Stimulated activated CD8-positive, alpha-beta memory T cell treated with anti-CD3 and anti-CD28 coated beads, Interleukin-7, amount 100 ng/mL, for 1 hour (primary cell): ENCODE measurements at places on chromosomes 11 and 22.

- DNase-seq: no peak
Measured at GRCh38 chr11:64102005-64102738, 63.7 kb downstream of the MACROD1 start.

DNA sequence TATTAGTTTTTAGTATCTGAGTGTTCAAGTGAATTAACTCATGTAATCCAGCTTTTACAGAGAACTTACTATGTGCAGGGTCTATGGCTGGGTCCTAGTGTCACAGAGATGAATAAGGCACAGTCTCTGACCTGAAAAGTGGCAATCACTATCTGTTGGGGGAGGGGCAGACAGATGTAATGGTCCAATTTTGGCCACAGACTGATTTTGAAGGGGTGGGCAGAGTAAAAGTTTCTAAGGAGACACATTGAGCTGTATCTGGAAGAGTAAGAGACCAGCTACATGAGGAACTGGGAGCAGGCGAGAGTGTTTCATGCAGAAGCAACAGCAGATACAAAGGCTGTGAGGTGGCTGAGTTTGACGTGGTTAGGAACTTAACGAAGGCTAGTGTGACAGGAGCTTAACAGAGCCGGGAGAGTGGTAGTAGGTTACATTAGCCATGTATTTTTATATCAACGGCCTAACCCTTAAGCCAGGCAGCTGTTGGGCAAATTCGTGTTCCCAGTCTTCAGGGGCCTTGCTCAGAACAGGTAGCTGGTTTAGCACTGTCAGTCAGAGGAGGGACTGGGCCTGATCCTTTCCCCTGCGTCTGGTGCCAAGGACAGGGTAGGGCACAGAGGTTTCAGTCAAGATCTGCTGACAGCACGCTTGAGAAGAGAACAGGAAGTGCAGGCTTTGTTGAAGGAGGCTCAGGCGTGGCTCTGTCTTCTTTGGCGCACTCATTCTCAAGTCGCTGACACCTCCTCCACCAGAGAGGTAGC is 1.4 kb upstream of the STIM1 start:
- DNase-seq: no peak

GRCh38 chr22:37752189-37753087 is 55.3 kb upstream of the GCAT start:
- DNase-seq: no peak

DNA sequence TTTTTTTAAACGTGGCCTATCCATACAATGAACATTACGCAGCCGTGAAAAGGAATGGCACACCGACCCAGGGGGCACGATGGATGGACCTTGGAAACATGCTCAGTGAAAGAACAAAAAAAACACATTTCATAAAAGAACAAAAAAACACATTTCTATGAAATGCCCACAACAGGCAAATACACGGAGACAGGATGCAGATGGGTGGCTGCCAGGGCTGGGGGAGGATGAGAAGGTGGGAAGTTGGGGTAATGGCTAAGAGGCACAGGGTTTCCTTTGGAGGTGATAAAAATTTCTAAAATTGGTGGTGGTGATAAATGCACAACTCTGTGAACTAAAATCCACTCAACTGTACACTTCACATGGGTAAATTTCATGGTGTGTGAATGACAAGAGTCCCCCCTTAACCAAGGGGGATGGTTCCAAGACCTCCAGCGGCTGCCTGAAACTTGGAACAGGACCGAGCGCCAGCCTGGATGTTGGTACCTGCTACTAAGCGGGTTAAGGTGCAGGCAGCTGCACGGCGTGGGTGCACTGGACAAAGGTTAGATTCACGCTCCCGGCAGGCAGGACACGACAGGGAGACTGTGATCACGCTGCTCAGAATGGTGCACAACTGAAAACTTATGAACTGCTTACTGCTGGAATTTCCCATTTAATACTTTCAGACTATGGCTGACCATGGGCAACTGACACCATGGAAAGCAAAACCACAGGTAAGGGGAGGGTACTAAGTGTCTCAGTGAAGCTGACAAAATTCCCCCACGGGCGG is 16.5 kb downstream of the BRD1 start:
- DNase-seq: no peak

DNA sequence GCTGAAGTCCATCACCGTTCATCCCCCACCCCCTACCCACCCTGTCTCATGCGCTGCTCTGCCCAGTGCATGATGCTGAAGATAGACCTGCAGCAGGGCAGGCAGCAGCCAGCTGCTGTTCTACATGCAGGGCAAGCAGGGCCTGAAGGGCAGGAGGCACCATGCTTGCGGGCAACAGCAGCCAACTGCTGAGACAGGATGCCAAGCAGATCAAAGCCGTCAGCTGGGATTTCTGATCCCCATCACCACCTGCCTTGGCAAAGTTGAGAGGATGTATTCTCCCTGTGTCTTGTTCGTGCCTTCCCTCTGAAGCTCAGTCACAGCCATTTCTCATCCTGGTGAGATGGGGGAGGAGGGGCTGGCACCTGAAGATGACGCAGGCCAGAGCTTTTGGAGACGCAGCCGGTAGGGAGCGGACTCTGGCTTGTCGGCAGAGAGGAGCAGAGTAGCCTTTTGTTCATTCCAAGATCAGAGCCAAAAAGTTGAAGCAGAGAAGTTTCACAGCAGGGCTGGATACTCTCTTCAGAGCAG is 227.0 kb downstream of the GRIK4 start:
- DNase-seq: no peak

GRCh38 chr11:102476812-102477211 is 24.2 kb upstream of the TMEM123 start:
- DNase-seq: no peak

DNA sequence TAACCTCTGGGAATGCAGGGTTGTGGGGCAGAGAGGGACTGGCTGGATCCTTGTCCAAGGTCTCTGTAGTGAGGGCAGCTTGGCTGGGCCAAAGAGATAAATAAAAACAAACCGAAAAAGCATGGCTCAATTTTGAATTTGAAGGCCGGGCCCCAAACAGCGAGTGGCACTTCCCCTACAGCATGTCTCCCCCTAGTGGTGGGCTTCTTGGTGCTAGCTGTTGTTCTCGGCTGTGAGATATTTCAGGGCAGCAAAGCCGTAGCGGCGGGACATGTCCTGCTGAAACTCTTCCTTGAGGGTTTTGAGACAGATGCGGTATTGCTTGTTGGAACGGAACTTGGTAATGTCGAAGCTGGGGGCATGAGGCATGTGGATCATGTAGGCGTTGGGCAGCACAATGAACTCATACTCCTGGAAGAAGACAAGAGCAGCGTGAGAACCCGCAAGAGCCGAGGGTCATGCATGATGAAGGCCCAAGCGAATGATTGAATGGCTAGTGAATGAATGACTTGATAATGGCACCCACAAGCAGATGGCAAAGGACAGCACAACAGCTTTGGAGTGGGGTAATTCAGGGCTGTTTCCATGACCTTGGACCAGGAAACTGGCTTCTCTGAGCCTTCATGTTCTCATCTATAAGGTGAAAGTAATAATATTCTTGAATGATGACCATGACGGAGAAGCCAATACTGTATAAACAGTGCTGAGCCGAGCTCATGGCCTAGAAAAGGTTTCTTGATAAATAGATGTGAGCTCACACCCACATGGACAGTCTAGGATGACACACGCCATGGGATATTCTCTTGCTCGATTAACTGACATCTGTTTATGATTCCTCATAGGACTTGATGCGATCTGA is 216.3 kb upstream of the SYN3 start:
- no peak for DNase-seq

DNA sequence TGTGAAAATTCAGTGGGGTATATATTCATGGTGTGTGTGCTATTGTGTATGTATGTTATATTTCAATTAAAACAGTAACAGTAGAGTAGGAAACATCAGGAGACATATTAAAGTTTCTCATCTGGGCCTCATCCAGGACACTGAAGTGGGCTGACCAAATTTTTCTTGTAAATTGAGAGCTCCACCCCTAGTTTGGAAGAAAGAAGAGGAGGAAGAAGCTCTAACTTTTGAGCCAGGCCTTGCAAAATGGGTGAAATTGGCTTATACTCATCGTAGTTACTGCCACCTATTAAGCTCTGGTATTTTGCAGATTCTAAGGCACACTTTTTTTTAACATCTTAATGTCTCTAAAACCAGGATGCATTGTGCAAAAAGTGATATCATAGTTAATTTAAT is 33.7 kb downstream of the TSPAN18 start:
- DNase-seq: no peak

GRCh38 chr22:23565305-23565914 is 14.7 kb downstream of the IGLL1 start:
- no peak for DNase-seq

- no peak for DNase-seq
Measured at GRCh38 chr11:69040581-69041260, 8.0 kb upstream of the TPCN2 start.

- DNase-seq: no peak
Measured at GRCh38 chr11:19499026-19499669, 213.5 kb upstream of the NAV2 start.

GRCh38 chr22:43238526-43239006 is 51.6 kb upstream of the TTLL12 start:
- DNase-seq: no peak

DNA sequence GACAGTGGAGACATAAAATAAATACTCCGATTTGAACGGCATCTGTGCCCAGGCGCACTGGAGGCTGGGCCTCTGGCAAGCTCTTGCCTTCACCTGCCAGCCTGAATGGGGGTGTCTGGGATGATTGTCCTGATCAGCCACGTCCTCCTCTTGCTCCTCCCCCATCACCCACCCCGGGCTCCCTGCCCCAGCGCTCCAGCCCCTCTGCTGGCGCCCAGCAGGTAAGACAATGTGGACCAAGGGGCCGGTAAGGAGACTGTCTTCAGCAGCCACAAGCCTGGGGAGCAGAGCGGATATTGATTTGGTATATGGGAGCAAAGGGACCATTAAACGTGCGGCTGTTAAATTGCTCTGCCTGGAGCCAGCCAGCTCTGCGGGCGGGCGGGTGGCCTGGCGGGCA is 24.9 kb downstream of the WNT11 start:
- DNase-seq: no peak

- DNase-seq: no peak
Measured at GRCh38 chr11:67286621-67287333, 2.3 kb upstream of the ANKRD13D start.

DNA sequence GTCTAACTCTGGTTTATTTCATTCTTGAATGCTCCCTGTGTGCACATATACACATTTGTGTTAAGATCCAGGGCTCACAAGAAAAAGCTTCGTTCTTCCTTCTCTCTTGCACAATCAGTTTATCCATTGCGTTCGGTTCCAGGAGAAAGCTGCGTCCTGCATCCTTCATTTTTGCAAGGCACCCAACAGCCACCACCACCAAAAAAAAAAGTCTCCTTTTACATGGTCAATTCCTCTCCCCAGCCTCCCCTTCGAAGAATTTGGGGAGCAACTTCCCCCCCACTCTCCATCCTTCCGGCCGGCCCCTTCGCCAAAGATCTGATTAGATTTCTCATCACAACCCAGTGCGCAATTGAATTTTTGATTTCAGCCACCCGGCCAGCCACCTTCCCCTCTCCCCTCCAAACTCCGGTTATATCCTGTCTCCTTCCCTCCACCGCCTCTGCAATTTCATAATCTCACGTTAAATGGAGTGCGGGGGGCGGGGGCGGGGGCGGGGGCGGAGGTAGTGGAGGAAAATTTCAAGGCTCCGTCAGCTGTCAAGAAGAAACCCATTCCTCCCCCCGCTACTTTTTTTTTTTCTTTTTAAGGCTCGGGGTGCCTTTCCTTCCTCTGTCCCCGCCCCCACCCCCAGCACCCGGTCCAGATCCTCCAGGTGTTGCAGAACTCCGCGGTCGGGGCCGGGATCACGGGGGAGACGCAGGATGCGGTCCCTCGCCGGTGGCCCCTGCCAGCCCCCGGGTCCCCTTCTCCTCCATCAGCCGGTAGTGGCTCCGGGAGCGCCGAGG is 1166.5 kb downstream of the LRRC4C start:
- no peak for DNase-seq

GRCh38 chr11:57306161-57306876 is 18.4 kb downstream of the TNKS1BP1 start:
- no peak for DNase-seq

DNA sequence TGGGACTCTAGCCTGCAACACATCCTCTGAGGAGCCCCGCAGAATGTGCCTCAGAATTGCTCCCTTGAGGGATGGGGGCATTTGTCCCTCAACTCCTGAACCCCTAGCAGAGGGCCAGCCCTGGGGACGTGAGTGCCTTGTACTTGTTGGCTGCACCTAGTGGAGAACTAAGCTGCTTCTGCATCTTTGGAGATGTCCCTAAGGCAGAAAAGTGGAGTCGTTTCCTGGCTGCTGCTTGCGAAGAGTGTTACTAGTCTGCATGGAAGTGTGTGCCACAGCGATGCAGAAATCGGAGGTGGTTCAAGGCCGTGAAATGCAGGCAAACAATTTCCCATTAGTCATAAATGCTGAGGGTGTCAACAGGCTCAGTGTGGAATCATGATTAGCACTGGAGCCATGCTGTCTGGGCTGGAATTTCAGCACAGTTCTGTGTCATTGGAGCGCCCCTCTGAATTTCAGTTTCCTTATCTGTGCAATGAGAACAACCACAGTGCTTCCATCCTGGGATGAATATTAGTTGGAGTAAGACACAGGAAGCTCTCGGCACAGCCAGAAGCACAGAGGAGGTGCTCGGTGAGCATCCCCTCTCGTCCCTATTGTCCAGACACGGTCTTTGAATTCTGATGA is 56.5 kb downstream of the MIAT start:
- DNase-seq: no peak

DNA sequence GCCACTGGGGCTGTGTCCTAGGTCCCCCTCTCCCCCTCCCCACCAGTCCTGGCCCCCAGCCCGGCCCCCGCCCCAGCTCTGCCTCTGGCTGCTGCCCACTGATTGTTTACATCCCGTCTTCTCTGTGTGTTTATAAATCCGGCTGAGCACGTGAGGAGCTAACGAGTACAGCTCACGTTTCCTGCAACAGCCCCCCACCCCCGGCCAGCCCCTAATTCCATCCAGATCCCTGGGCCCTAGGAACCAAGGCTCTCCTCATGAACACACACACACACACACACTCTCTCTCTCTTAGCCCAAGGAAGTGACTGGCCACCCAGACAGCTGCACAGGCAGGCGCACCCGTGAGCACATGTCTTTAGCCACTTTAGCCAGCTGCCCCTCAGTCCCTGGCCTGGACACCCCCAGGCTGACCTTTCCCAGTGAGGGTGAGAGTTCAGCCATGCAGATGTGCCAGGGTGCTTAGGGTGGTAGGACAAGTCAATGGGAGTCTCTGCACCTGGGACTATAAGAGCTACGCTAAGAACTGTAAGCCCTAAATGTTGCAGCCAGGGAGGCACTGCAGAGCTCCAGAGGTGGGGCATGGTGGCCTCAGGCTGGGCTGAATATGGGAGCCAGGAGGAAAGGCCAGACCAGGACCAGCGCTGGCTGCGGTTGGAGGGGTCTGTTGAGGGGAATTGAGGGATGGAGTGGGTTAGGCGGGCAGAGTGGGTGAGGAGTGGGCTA is 2.9 kb downstream of the CLCF1 start:
- no peak for DNase-seq

DNA sequence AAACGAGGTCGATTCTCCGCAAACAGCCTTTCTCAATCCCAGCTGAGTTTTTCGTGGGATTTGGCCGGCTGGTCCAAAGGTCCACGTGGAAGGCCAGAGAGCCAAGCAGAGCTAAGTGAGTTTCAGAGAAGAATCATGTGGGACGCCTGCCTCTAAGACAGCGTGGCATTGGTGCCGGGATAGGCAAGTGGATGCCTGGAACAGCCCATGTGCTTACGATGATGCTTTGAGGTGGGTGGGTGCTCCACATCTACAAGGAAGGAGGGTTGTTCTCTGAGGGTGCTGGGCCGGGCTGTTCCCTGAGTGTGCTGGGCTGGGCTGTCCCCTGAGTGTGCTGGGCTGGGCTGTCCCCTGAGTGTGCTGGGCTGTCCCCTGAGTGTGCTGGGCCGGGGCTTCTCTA is 41.4 kb downstream of the MUC2 start:
- DNase-seq: no peak

GRCh38 chr11:66048547-66049323 is at the start of gene GAL3ST3:
GAL3ST3 (minus strand) TSS chr11:66049161; CDS start chr11:66045415, 3,746 bp downstream.
- DNase-seq: no peak
